ENCODE measurements at places on chromosomes 13 and 19. TPM values are rescaled to one million over a fixed set of nuclear protein-coding genes. Genes with fewer than 3 reads are reported as not detected.

The ACP7 gene
- total RNA-seq, result not detected

The TEX26 gene
- total RNA-seq, result not detected

The ADGRE2 gene
- 0.51 TPM for total RNA-seq

The NOTCH3 gene
- 0.12 TPM for total RNA-seq

The BCL2L12 gene
- 47.4 TPM for total RNA-seq

The STAP2 gene
- total RNA-seq, result 11.3 TPM

The ZNF136 gene
- 15.4 TPM for total RNA-seq

The FSD1 gene
- 9.6 TPM for total RNA-seq

The DLL3 gene
- total RNA-seq, result 0.14 TPM

The PSG3 gene
- total RNA-seq, result not detected

The ZFR2 gene
- 0.40 TPM for total RNA-seq

The MUC16 gene
- not detected for total RNA-seq

The LRCH1 gene
- total RNA-seq, result 17.3 TPM

The COPE gene
- total RNA-seq, result 256 TPM

The RFPL4AL1 gene
- total RNA-seq, result not detected

The MLLT1 gene
- 36.2 TPM for total RNA-seq

The AZU1 gene
- total RNA-seq, result not detected

The ZNF845 gene
- 11.0 TPM for total RNA-seq

The LCP1 gene
- total RNA-seq, result 1,084 TPM

The KLK10 gene
- not detected for total RNA-seq

The MYH14 gene
- not detected for total RNA-seq

The ZNF547 gene
- 3.8 TPM for total RNA-seq

The SIGLEC5 gene
- not detected for total RNA-seq

The ICAM3 gene
- total RNA-seq, result 244 TPM

The CEP89 gene
- 17.8 TPM for total RNA-seq

The FCAR gene
- total RNA-seq, result not detected

The OR7D2 gene
- total RNA-seq, result 0.07 TPM

The ZNF844 gene
- 3.9 TPM for total RNA-seq

The CPAMD8 gene
- 1.6 TPM for total RNA-seq

The ZNF135 gene
- 0.50 TPM for total RNA-seq

The BCAM gene
- not detected for total RNA-seq

The RFPL4A gene
- not detected for total RNA-seq

The OR4F17 gene
- not detected for total RNA-seq

The FBXO27 gene
- total RNA-seq, result not detected

The MED26 gene
- 14.0 TPM for total RNA-seq

The SERTM1 gene
- not detected for total RNA-seq

The IGFL2 gene
- not detected for total RNA-seq

The WASF3 gene
- not detected for total RNA-seq

The KCNRG gene
- total RNA-seq, result 0.55 TPM

The ZNF836 gene
- total RNA-seq, result 27.9 TPM

The SIGLEC8 gene
- total RNA-seq, result not detected

The NLRP9 gene
- total RNA-seq, result not detected

The HTR2A gene
- not detected for total RNA-seq

The TNNI3 gene
- not detected for total RNA-seq

The IGLON5 gene
- not detected for total RNA-seq

The UPK1A gene
- total RNA-seq, result 1.6 TPM

The PALM gene
- not detected for total RNA-seq

The CFD gene
- total RNA-seq, result 3.4 TPM

The MYADM gene
- total RNA-seq, result 99.9 TPM

The SLITRK6 gene
- total RNA-seq, result not detected

The ACP5 gene
- 24.9 TPM for total RNA-seq

The ZNF560 gene
- not detected for total RNA-seq

The PDE4C gene
- total RNA-seq, result 0.55 TPM

The ATP8B3 gene
- total RNA-seq, result 20.7 TPM

The TIMM29 gene
- total RNA-seq, result 23.1 TPM

The FAM83E gene
- total RNA-seq, result 1.2 TPM

The PRR22 gene
- total RNA-seq, result 4.9 TPM

The PGLYRP2 gene
- not detected for total RNA-seq

The STK11 gene
- 73.7 TPM for total RNA-seq

Data from activated naive CD4-positive, alpha-beta T cell treated with anti-CD3 and anti-CD28 coated beads, Interleukin-2, amount 10 ng/mL, durations not matched to agents 5 hours and 36 hours (primary cell).